WERI-Rb-1 (cell line): ENCODE measurements at places on chromosomes 6 and 20.

- no peak for DNase-seq
These were observed 28.4 kb downstream of the SNPH start for GRCh38 chr20:1294497-1294896.

GRCh38 chr6:135183002-135183531 is 2.0 kb downstream of the MYB start:
- DNase-seq: peak; percentile 65

DNA sequence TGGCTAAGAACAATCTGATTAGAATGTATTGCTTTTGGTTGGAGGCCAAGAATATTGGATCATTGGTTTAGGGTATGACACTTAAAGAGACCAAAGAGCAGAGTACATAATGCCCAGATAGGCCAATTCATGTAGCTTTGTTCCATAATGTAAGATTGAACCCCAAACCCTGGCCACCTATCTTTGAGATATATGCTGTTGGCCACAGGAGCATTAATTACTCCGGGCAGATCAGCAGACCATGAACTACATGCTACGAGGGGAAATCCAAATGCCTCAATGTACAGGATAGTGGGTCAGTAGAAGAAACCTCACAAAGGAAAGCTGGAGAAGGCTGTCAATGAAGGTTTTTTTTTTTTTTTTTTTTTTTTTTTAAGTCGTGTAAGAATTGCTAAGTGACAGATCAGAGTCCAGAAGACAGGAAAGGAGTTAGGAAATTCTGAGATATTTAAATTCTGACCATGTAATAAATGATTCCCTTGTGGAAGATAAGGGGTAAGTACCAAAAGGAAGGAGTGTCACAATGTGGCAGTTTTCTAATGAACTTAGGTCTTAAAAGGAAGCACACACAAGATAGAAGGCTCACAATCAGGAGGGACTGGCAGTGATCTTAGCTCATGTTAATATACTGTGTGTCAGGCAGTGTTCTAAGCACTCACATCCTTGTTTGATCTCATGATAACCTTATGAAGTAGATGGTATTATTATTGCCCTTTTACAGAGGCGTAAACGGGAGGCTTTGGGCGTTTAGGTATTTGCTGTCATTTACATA is 61.4 kb downstream of the CARMIL1 start:
- no peak for DNase-seq

DNA sequence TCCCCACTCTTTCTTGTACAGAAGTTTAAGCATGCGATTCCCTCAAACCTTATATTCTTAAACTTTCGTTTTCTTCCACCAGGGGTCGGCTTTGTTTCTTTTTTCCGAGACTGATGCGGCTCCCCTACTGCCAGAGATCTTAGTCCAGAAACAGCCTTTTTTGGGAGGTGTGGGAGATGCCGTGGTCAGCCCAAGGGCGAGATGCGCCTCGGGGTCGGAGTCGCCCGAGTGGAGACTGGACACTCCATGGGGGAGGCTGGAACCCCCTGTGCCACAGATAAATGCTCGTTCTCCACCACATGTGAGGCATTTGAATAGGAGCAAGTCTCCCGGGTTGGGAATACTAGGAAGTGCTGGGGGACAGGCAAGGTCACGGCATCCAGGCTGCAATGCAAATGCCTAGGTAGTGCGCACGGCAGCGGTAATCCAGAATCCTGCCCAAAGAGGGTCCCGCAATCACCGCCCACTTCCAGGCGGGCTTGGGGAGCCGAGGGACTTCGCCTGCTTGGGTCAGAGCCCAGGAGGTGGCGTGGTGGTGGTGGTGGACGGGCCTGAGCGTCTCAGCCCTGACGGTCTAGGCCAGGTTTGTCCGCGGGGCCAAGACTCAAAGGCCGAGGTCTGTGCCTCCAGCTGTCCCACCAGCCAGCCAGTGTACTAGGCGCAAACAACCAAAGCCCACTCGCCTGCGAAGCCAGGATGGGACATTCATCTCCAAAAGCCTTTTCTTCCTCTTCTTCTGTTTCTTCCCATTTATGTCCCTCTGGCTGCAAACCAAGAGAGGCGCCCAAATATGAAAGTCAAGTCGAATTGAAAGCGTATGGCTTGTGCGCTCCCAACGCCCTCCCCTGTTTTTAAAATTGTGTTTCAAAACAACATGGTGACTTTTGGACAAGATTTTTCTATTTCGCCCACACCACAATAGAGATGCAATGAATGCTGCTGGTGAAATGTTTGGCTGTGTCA is 39.3 kb upstream of the OSTM1 start:
- DNase-seq: no peak

GRCh38 chr6:62283796-62284411 is 2.1 kb downstream of the KHDRBS2 start:
- DNase-seq: no peak

- no peak for DNase-seq
These were observed 152.5 kb downstream of the MTHFD1L start for GRCh38 chr6:151018046-151018445.

- no peak for DNase-seq
These were observed 84.9 kb downstream of the ASCC3 start for GRCh38 chr6:100796049-100796823.

GRCh38 chr20:53894707-53895384 is 175.5 kb downstream of the BCAS1 start:
- no peak for DNase-seq
